ENCODE measurements at places on chromosomes 5 and 9.

DNA sequence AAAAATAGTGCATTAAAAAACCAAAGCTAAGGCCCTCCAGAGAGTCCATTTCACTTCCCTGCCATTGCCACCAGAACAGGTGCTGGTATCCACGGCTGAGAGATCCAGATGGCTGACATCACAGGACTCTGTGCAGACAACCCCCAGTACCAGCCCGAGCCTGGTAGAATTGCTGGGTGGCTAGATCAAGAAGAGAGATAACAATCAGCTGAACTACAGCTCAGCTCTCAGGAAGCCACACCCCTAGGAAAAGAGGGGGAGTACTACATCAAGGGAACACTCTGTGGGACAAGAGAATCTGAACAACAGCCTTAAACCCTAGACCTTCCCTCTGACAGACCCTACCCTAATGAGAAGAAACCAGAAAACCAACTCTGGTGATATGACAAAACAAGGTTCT is 73.8 kb upstream of the SLIT3 start:
- DNase-seq, result no peak

DNA sequence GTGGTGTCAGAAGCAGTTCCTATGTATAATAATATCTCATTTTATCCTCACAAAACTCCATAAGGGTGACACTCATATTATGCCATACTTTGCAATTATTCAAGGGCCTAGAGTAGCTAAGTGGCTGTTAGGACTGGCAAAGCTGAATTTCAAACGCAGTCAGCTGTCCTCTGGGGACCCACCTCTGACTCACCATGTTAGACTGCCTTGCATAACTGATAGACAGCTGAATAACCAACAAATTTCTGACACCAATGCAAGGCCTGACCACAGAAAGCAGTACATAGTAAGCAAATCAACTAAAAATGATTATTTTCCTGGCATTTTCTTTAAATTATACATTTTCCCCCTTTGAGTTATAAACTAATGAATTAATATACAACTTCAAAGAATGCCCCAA is 251.6 kb upstream of the PTGER4 start:
- no peak for DNase-seq

GRCh38 chr5:170451747-170452365 is 52.0 kb upstream of the KCNIP1 start:
- no peak for DNase-seq

DNA sequence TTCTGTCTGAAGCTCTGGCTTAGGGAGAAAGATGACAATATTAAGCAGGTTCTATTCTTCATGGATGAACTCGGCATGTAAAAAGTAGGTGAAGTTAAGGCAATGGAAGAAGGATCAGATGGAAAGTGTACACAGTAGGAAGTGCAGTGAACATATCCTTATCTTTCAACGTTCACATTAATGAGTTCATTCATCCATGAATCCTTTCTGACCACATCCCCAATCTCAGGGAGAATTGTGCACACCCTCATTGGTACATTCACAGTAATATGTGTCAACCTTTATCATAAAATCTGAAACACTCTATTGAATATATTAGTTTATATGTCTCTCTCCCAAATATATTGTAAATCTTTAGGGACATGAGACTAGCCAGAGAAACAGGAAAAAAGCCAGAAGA is 5.5 kb downstream of the GIN1 start:
- no peak for DNase-seq

DNA sequence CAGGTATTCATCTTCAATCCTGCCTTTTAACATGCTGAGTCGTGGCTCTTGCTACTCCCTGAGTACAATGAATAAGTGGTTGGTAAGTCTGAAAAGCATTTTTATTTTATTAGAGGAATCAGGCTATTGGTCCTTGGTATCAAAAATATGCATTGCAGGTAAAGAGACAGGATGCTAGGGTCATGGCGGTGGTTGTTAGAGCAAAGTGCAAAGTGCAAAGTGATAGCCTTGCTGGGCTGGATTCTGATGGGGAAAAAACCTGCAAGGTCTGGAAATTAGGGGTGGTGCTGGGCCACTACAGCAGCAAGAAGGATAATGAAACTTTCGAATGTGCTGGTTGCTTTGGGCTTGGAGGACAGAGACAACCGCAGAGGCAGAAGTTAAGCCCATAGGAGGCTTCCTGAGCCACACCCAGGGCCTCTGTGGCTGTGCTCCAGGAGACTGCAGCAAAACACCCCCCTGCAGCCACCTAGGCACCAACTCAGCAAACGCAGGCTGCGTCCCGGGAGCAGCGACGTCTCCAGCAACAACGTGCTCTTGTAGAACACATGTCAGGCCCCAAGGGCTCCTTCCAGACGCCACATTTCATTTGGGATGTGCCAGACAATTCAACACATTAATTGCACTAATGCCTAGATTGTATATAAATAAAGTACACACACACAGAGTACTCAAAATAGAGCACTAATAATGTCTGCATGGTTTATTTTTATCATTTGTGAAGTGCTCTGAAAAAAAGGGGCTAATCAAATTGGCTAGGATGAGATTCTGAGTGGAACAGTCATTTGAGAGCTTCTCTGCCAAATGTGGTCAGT is 149.8 kb upstream of the RAPGEF1 start:
- DNase-seq, result peak; percentile 43

GRCh38 chr9:12748016-12748415 is 26.8 kb upstream of the LURAP1L start:
- no peak for DNase-seq

DNA sequence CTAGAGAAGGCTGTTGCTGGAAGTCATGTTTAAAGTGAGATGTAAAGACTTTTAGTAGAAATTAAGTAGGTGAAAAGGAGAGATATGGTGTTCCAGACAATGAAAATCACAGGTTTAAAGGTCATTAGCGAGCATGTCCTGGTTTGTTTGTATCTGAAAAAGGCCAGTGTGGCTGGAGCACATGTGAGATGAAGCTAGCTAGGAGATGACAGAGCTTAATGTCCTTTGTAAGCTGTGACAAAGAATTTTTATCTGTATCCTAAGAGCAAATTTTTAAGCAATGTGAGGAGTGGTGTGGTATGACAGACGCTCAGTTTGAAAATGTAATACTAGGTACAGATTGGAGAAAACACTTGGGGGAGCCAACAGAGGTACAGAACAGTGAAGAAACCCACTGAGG is 567.2 kb upstream of the ARRDC3 start:
- DNase-seq, result no peak

DNA sequence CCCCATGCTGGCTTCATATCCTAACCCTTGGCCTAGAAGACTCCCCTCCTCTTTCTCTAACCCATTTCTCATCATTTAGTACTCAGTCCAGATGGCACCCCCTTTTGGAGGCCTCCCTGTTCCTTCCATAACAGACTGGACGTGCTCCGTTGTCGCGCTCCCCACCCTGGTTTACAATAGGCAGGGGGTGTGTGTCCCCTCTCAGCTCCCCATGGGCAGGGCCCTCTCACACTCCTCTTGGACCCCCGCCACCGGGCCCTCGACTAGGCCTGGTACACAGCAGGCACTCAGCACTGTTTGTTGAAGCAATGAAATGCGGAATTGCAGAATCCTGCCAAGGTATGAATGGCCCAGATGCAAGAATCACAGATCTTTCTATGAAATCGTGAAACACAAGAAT is 227.4 kb downstream of the FSTL4 start:
- DNase-seq, result no peak

- DNase-seq, result no peak
These were observed 15.0 kb upstream of the IL12B start for GRCh38 chr5:159345336-159345735.

DNA sequence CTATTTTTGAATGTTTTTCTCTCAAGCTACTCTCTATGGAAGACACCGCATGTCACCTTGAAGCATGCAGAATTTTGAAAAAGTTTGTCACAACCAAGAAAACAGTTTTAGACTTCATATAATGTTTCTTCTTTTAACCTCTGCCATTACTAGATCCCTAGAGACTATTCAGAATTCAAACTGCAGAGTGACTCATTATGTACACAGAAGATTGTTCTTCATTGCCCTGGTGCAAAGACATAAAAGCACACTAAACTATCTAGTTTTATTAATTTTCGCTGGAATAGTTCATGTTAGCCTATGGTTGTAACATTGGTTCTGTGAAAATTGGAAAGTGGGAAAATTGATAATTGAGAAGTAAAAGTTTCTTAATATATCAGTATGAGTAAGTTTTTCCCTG is 18.4 kb downstream of the F2RL2 start:
- DNase-seq, result no peak

- no peak for DNase-seq
These were observed 361.3 kb downstream of the RAB3C start for GRCh38 chr5:58944221-58944620.

DNA sequence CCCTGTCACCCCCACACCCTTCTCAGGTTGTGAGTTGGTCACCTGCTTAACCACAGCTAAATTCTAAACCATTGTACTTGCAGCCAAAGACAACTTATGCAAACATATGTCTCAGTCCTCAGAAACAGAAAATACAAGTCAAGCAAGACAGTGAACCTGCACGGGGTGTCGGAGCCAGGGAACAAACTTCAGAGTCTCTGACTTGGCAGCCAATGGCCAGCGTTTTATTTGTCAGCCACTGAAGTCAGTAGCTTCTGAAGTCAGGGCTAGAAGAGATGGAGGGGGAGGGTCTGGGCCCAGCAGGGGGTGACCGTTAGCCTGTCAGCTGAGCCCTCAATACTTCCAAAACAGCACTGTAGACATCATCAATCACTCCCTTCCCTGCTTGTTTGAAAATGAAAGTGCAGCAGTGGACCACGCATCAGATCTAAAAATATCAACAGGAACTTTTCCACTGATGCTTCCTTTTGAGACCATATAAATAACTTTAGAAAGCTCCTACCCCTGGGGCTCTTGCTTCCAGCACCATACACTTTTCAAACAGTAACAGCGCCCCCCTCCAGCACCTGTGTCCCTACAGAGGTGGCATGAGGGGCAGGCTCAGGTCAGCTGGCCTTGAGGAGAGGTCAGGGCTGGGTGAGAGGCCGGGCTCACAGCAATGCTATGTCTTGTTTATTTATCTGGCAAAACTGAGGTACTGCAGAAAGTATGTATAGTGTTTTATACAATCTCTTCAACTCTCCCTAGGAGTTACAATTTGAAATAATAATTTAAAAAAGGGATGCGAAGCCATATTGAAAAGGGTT is 142.5 kb downstream of the ACER2 start:
- peak; percentile 26 for DNase-seq

- no peak for DNase-seq
These were observed 654.2 kb downstream of the TLE1 start for GRCh38 chr9:81035171-81035570.

DNA sequence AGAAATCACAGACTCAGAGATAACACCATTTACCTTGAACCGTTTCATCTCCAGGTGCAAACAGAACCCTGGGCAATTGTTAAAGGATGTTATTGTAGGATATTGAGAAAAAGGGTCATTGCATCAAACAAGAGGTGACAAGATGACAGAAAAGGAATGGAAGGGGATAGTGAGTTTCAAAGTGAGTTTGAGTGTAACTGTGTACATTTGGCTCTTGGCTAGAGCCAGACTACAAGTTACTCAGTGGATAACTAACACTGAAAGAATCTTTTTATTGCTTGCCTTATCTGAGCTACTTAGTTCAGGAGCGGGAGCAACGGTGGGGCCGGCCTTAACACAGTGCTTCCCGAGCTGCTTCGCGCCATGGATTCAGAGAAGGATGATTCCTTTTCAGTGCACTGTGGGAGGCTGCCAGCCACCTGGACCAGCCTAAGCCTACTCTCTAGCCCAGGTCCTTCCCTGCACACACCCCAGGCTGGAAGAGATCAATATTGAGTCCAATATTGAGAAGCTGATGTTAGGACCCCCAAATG is 193.4 kb downstream of the ATPSCKMT start:
- no peak for DNase-seq

DNA sequence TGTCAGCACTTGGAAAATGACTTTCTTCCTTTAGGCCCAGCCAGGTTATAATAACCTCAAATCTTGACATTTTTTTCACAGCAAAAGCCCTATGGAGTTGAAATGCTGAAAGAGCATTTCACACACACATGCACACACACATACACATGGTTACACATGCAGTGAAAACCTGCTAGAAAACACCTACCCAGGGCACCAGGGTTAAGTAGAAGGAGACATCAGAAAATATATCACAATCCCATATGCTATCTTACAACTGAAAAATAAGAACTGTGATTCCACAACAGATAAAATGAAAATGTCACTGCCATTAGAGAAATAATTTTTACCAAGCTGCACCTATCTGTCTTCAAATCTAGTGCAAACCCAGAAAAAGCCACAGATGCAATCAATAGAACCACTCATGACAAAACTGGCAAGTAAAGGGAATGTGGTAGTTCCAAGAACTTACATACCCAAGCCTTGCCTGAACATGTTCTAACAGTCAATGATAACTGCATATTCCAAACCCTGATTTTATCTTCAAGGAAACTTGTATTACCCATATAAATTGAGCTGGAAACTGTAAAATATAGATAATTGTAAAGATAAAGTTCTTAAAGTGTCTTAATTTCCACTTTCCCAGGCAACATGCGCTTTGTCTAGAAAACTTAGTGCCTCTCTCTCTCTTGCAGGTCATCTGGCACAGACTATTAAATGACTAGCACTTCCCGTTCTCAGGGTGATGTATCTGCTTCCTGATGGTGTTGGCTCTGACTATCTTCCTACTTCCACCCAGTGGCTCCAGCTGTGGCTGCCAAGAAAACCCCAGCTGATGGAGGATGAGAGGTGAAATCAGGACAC is 250.2 kb upstream of the PTGER4 start:
- DNase-seq, result no peak

GRCh38 chr5:139256820-139257219 is 36.7 kb upstream of the MATR3 start:
- DNase-seq, result no peak

GRCh38 chr5:144481861-144482260 is 311.2 kb downstream of the KCTD16 start:
- DNase-seq, result no peak

DNA sequence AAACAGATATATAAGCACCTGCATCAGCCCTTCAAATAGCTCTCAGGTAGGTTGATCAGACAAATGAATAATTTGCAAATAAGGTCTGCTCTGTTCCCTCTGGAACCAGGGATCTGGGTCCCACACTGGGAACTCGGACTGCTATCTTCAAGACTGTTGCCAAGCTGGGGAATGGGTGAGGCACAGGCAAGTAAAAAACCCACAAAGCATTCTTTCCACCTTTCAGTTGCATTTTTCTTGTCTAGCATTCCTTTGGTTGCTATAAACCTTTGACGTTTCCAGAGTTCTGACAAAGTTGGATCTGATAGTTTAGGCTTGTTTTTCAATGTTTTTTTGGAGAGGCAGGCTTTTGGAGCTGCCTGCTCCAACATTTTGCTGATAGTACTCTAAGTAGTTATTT is 20.1 kb downstream of the FBXL17 start:
- no peak for DNase-seq

GRCh38 chr5:757931-758697 is 26.4 kb downstream of the ZDHHC11B start:
- peak; percentile 56 for DNase-seq

- no peak for DNase-seq
These were observed 803.5 kb downstream of the TLE1 start for GRCh38 chr9:80885894-80886293.

GRCh38 chr9:126678989-126679388 is 65.3 kb downstream of the LMX1B start:
- DNase-seq, result no peak

Measured in iPS-NIHi11 (cell line).